Stimulated activated CD8-positive, alpha-beta memory T cell treated with anti-CD3 and anti-CD28 coated beads, Interleukin-15, amount 100 ng/mL, for 24 hours (primary cell): ENCODE measurements at places on chromosomes 2 and 18.

DNA sequence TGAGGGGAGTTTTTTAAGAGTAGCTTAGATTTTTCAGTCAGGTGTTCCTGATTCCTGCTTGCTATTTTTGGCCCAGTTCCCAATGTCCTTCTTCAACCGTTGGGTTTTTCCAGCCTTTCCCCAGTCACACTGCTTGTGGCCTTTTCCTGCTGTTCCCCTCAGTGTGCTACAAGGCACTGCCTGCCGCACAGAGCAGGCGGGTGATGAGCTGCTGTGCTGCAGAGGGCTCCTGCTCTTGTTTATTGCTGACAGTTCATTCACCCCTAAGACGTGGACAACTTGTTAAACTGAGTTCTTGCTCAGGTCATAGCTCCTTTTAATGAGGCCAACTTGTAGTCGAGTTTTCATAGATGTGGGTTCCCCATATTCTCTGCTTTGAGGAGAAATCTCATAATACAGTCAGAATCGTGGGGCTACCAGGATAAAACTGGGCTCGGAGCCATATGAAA, 20.6 kb downstream of the EIF4E2 start:
- DNase-seq: no peak

- DNase-seq: no peak
These were observed 335.8 kb downstream of the RAD51AP2 start for GRCh38 chr2:17182399-17182798.

GRCh38 chr18:12839057-12839525, 44.9 kb downstream of the PTPN2 start:
- DNase-seq: no peak

GRCh38 chr2:218081063-218081462, 12.0 kb downstream of the RUFY4 start:
- DNase-seq: no peak

- DNase-seq: no peak
These were observed 2.1 kb downstream of the LIPT1 start for GRCh38 chr2:99156891-99157290.

DNA sequence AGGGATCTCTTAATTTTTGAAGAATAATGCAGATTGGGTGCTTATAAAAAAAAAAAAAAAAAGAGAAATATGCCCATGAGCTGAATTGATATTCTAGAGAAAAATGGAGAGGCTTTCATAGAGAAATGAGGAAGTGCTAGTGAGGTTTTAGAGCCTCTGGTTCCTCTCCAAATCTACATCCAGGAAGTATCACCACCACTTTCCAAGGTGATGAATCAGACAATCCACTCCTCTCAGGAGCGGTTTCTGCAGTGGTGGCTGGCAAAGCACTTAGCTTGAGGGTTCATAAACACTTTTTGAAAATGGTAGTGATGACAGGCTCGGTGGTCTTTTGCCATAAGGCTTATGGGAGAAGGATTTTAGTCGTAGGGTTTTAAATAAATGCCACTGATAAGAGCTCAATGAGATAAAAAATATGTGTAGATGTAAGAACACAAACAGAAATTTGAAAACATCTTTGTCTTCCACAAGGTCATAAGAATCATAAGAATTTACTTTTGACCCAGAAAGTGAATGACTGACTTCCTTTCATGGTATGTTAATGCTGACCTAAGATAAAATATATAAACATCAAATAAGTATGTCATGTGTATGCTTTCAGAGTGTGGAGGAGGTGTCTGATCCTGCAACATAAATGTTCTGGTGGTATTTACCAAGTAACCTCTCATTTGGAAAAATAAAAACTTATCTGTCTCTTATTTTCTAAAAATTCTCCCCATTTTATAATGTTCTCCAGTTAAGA, 42.1 kb upstream of the DSG1 start:
- DNase-seq: no peak

DNA sequence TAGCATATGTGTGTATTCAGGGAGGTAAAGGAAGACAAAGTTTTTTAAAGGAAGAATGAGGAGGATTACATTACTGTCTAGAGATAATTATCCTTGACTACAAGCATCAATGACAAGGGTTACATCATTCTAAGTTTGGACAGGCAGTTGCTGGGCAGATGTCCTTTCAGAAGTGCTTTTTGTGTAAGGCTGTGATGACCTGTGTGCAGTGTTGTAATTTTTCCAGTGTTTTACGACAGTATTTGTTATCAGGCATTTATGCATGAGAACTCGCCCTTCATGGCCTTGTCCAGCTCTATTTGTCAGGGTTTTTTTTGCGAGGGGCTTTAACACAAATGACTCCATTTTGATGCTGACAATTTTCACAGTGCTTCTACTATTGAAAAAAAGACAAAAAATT, 658.3 kb upstream of the NXPH2 start:
- DNase-seq: no peak

DNA sequence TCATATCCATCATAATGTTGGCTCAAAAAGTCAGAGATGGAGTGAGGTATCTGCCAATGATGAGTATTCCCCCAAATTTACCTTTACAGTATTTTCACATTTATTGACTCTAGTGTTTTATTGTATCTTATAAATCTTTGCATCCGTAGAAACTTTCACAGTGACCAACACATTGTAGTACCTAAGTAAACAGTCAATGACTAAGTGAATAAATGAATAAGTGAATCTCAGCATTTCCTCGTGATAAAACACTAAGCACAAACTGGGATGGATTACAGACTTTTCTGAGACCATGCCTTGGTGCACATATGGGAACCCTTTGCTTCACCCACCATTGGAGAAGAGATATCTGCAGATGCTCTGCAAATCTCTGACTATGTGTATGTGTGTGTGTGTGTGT, 429.9 kb downstream of the NR4A2 start:
- no peak for DNase-seq

DNA sequence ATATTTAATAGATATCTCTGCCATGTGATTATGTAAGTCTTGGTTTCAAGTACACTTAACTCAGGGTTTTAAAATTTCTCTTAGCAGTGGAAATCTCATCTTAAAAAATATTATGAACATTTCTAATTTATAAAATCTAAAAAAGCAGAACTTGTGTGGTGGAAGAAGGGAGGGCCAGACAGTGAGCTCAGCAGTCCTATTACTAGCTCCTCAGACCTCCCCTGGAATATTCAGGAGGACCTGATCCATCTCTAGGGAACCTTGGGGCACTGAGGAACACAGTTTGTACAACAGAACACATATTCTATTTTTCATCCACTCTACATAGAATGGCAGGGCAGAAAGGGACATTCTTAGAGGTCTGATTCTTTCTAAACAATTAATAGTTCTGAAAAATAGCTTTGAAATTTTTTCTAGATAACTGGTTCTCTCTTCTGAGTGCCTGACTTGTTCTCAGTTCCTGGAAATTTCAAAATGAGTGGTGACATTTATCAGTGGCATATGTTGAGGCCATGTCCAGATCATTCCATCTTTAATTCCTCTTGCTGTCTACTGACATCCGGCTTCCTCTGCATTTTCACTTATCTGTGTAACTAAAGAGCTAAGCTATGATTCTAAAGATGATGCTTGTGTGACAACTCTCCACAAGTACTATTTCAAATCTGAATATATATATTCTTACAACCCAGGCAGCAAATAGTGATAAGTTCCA, 8.2 kb upstream of the MAP4K4 start:
- DNase-seq: no peak

- DNase-seq: no peak
These were observed 35.1 kb upstream of the CDC42EP3 start for GRCh38 chr2:37706334-37707183.

GRCh38 chr2:229456091-229456490, 185.0 kb upstream of the PID1 start:
- DNase-seq: no peak

DNA sequence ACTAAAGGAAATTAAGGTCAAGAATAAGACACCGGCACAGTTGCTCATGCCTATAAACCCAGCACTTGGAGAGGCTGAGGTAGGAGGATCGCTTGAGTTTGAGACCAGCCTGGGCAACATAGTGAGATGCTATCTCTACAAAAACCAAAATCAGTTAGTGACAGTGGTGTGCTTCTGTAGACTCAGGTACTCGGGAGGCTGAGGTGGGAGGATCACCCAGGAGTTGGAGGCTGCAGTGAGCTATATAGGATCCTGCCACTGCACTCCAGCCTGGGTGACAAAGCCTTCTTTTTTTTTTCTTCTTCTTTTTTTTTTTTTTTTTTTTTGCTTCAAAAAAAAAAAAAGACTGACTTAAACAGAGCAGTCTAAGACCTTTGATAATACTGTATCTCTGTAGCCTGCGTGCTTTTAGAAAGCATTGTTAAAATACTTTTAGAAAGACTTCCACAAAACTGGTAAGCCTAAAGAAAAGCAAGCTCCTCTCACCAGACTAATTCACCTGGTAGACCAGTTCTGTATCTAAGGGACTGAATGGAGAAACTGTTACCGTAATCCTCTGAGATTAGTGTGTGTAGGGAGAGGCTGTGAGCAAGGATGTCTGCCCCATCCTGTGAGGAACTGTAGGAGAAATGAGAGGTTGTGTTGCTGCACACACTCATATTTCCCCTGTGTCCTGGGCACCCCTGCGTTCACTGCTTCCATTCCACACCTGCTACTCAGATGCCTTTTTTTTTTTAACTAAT, 10.8 kb downstream of the RAB12 start:
- DNase-seq: no peak

DNA sequence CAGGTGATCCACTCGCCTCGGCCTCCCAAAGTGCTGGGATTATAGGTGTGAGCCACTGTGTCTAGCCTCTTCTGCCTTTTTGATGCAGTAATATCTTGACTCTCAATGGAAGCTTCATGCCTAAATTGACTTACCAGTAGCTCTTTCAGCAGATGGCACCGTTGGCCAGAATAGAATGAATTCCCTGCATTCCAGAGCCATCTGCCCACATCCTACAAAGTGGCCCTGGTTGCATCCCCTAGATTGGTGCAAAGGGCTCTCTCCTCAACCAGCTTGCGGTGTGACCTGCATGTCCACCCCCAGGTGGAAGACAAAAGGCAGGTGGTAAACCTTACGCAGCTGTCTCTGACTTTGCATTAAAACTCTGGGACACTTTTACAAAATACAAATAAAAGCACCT, 4.4 kb upstream of the PARD6G start:
- DNase-seq: no peak

- DNase-seq: no peak
These were observed 63.7 kb upstream of the POU3F3 start for GRCh38 chr2:104790100-104790811.

- no peak for DNase-seq
These were observed 32.3 kb upstream of the ASPRV1 start for GRCh38 chr2:69993708-69994107.

DNA sequence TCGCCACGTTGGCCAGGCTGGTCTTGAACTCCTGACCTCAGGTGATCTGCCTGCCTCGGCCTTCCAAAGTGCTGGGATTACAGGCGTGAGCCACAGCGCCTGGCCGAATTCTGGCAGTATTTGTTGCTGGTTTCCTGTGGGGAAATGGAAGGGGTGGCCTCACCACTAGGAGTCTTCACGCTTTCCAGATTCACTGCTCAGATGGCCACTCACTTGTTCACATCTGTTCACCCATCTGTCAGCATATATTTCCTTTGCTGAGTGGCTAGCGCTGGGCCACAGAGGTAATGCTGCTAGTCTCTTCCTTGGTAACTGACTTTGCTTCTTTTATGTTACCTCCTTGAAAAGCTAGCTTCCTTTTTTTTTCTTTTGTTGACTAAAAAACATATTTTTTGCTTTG, 27.2 kb downstream of the TMEM177 start:
- DNase-seq: no peak
